ENCODE measurements at places on chromosomes 2 and 18.

DNA sequence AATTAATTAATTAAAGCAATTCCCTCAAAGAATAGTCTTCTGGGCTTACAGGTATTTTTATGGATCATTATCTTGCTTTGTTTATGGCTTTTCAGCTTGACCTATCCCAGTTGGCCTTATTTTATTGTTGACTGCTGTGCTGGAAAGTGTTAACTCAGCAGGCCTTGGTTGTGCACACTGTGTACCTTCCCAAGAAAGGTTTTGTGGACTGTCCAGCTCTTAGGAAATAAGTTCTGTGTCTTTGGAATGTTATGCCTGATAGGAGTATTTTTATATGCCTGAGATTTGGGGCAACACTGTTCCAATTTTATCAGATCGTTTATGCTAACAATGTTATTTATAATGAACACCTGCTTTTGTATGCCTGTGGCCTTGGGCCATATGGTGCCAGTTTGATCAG lies 671.9 kb upstream of the ZNF804A start:
- no peak for DNase-seq

GRCh38 chr18:49677081-49677480 lies 115.2 kb downstream of the LIPG start:
- no peak for DNase-seq

DNA sequence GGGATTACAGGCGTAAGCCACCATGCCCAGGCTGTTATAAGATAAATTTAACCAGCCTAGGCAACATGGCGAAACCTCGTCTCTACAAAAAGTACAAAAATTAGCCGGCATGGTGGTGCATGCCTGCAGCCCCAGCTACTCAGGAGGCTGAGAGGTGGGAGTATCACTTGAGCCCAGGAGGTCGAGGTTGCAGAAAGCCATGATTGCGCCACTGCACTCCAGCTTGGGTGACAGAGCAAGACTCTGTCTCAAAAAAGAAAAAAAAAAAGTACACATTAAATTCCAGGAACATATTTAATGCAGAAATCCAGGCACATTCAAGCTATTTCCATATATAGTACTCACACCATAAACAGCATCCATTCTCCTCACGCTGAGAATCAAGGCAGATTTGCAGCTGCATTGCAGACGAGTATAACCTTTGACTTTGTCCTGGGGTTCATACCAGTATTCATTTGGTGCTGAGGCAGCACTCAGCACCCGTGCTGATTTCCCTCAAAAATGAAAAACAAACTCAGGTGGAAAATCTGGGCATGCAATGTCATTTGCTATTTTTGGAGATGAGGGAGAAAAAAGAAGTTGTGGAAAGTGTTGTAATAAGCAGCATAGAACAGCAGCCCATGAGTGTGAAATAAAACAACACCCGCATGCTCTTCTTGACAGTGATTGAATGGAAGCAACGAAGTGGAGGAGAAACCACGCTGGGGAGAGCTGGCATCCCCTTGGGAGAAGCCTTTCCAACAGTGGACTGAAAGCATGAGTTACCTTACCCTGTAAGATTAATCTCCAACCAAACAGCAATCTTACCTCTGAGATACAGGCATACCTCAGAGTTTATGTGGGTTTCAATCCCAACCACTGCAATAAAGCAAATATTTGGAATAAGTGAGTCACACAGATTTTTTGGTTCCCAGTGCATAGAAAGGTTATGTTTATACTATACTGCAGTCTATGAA lies 46.8 kb upstream of the ANXA4 start:
- no peak for DNase-seq

GRCh38 chr2:68043695-68044094 lies 19.1 kb downstream of the C1D start:
- DNase-seq, result no peak

- no peak for DNase-seq
Observed at GRCh38 chr2:151326554-151326953, 30.8 kb upstream of the TNFAIP6 start.

GRCh38 chr18:80119111-80119510 lies 10.0 kb downstream of the ADNP2 start:
- no peak for DNase-seq

DNA sequence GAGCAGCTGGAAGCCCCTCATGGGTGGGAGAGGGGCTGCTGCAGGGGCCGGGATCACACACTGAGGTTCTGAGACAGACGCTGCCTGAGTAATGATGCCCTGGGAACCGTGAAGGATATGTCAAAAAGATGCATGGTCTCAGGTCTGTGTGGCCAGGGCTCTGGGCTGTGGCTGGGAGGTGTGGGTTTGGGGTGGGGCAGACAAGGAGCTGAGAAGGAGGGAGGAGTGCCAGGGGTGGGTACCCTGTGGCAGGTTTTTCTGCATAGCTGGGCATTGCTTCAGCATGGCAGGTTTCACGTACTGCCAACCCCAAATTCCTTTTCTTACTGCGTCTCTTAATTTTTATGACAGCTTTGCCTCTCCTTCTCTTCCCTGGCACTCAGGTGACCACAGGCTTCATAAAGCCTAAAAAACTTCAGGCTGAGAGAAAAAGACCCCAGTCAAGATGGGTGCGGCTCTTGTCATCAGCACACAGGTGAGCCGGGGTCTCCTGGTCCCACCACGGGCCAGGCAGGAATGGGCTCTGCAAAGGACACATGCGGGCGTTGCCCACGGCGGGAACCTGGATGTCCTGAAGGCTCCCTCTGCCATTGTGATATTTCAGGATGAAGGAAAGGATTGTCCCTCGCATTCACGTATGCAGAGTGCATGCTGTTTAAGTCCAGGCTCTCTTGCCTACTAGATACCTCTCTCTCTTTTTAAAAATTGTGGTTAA lies 18.0 kb downstream of the MALL start:
- DNase-seq, result no peak

DNA sequence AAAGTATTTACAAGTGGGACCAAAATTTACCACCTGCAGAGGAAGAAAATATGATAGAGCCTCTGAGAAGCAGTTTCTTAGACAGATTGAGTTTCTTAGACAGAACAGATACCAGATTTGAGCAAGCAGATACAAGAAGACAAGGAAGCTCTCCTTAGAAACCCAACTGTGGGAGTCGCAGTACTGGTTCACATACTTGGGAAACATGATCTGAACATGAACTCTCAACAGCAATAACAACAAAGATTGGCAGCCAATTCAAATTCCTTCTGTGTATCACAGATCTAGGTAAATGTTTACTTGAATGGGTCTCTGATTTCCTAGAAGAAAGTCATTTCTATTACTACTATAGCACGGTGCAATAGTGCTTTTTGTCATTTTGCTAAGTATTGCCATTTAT lies 82.1 kb downstream of the OLA1 start:
- DNase-seq, result no peak

GRCh38 chr2:18124116-18124835 lies 245.8 kb downstream of the KCNS3 start:
- DNase-seq, result no peak
